Right ventricle myocardium inferior (tissue), 1 donor: ENCODE measurements at places on chromosomes 1 and 21. TPM values are rescaled to one million over a fixed set of nuclear protein-coding genes. Genes with fewer than 3 reads are reported as not detected.

The KIRREL1 gene
- 11.3 TPM for total RNA-seq

The S100A7 gene
- total RNA-seq: not detected

The CROCC gene
- 6.5 TPM for total RNA-seq

The CA6 gene
- total RNA-seq: 0.19 TPM

The CELSR2 gene
- 6.5 TPM for total RNA-seq

The ACTL8 gene
- not detected for total RNA-seq

The S100A16 gene
- total RNA-seq: 49.2 TPM
